ENCODE measurements at places on chromosomes 11 and 22. TPM values are rescaled to one million over a fixed set of nuclear protein-coding genes. Genes with fewer than 3 reads are reported as not detected.

Gene KRTAP5-8
- not detected for total RNA-seq

Gene KCNJ5
- total RNA-seq: not detected

DNA sequence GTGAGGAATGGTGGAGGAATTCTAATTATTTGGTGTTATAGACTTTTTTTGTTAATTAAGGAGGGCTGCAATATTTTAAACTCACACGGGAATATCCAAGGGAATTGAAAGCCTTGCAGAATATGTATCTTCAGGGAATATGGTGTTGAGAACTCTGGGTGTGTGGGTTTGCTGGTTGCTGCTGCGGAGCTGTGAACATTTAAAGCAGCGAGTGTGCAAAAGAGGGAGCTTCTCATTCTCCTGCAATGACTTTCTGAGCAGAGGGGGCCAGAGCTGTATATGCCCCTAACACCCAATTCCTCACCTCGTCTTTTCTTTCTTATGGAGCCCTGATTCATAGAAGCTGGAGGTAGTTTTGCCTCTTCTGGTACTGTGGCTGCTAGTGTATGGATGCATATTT is 217.7 kb downstream of the HIPK3 start:
- no peak overlapping the region for H3K27ac ChIP-seq
- no peak overlapping the region for H3K4me3 ChIP-seq
- DNase-seq: no peak
- no peaks in the 10 kb centered on the region for H3K4me1 ChIP-seq

- H3K4me3 ChIP-seq: no peak overlapping the region
- no peaks in the 10 kb centered on the region for H3K27me3 ChIP-seq
- H3K27ac ChIP-seq: no peak overlapping the region
- H3K4me1 ChIP-seq: no peaks in the 10 kb centered on the region
- no peak for DNase-seq
Measured at GRCh38 chr11:33747979-33748378, 11.8 kb upstream of the CD59 start.

Gene TTC9C
- total RNA-seq: 39.4 TPM

GRCh38 chr11:85171648-85172257 is 455.4 kb downstream of the DLG2 start:
- no peak overlapping the region for H3K4me3 ChIP-seq
- no peak for DNase-seq
- no peaks in the 10 kb centered on the region for H3K27me3 ChIP-seq
- no peak overlapping the region for H3K27ac ChIP-seq
- H3K4me1 ChIP-seq: no peaks in the 10 kb centered on the region

DNA sequence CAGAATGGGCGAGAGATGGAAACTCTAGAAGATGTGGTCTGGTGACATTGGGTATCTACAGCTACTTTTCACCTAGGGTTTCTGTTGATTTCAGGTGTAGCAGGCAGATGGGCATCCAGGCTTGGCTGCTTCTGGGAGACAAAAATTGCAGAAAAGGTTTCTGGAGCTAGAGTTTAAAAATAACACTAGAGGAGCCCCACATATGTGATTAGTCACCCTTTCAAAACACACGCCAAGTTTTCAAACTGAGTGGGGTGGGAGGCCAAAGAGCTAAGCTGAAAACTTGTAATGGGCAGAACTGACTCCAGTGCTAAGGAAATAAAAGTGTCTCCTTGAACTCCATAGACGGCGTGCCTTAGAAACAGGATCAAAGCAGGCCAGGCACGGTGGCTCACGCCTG is 80.8 kb downstream of the GRK3 start:
- peaks cover 78% of the 10 kb centered on the region for H3K36me3 ChIP-seq
- no peak overlapping the region for H3K27ac ChIP-seq
- H3K4me1 ChIP-seq: peaks cover 34% of the 10 kb centered on the region
- no peak overlapping the region for H3K4me3 ChIP-seq

GRCh38 chr11:80365076-80365725 is 924.4 kb upstream of the TENM4 start:
- H3K27me3 ChIP-seq: no peaks in the 10 kb centered on the region
- DNase-seq: no peak
- H3K27ac ChIP-seq: no peak overlapping the region

Gene FJX1
- 0.09 TPM for total RNA-seq

Data from activated T-helper 2 cell treated with anti-CD3 and anti-CD28 coated beads, Interferon-gamma antibody, Interleukin-2, Interleukin-4, amounts not matched to agents 10 μg/mL and 5 μg/mL and 100 μg/mL, durations not matched to agents 14 hours and 24 hours and 36 hours (primary cell).